ENCODE measurements at places on chromosomes 5 and 9.

DNA sequence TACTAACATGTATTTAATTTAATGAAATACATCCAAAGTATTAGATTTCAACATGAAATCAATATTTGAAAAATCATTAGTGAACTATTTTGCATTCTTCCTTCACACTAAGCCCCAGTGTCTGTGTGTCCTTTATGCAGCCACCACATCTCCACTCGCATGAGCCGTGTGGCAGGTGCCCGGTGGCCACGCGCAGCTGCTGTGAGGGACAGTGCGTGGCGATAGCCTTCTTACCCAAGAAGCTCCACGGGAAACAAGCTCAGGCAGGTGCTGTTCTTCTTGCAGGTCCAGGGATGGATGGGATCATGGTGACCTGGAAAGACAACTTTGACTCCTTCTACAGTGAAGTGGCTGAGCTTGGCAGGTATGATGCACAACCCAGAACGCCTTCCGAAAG, 79.3 kb upstream of the OTULINL start:
- DNase-seq, result no peak

- DNase-seq, result no peak
These were observed 53.4 kb downstream of the GAS1 start for GRCh38 chr9:86893811-86894490.

- DNase-seq, result no peak
These were observed 156.4 kb downstream of the DAB2IP start for GRCh38 chr9:121807823-121808278.

DNA sequence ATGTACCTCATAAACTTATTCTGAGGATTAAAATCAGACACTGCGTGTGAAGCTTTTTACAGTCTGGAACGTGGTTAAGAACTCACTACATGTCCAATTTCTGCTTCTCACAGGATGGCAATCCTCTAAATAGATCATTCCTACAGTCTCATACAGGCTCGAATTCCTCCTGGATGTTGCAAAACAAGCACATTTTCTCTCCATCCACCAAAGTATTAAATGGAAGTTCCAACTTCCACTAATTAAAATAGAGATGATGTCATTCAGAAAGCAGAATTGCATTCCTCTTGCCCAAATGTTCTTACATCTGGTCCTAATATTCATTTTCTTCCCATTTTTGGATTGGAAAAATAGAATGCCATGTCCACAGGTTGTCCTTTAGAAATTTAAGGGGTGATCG, 145.5 kb upstream of the PCA3 start:
- no peak for DNase-seq

GRCh38 chr9:14238518-14238917, 75.4 kb downstream of the NFIB start:
- no peak for DNase-seq

- no peak for DNase-seq
These were observed 13.4 kb downstream of the ELAVL2 start for GRCh38 chr9:23812673-23813072.

- no peak for DNase-seq
These were observed 6.4 kb downstream of the CEMIP2 start for GRCh38 chr9:71761938-71762353.

DNA sequence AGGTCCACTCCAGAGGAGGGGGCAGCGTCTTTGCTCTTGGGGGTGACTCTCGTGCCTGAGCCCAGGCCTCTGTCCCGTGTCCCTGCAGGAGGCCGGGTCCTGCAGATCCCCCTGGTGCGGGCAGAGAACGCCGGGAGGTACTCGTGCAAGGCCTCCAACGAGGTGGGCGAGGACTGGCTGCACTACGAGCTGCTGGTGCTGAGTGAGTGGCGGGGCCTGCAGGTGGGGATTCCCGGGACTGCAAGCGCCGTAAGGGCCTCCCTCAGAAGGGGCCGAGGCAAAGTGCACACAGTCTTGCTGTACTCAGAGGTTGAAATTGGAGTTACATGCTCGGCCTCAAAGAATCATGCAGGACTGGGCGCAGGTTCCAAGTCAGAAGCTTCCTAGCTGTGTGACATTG, 62.7 kb upstream of the ASS1 start:
- no peak for DNase-seq

- no peak for DNase-seq
These were observed 31.5 kb downstream of the VAV2 start for GRCh38 chr9:133960568-133961129.

DNA sequence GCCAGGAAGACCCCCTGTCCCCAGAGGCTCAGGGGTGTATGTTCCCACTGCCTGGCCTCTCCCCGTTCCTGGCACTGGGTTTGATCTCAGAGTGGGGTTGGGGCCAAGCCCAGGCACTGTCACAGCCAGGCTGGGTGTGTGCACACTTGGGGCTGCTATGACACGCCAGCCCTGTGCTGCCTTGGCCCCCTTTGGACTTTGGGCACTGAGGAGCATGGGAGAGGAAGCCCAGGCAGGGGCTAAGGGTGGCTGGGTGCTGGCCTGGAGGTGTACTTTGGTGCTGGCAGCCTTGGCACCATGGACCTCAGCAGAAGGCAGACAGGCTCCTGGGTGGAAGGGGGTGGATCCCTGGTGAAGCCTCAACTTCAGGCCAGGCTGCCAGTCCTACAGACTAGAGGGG, 223.6 kb upstream of the ISL1 start:
- no peak for DNase-seq

- DNase-seq, result no peak
These were observed 41.0 kb upstream of the SLC36A1 start for GRCh38 chr5:151406322-151406947.

- DNase-seq, result no peak
These were observed 55.8 kb downstream of the PHAX start for GRCh38 chr5:126656401-126657007.

DNA sequence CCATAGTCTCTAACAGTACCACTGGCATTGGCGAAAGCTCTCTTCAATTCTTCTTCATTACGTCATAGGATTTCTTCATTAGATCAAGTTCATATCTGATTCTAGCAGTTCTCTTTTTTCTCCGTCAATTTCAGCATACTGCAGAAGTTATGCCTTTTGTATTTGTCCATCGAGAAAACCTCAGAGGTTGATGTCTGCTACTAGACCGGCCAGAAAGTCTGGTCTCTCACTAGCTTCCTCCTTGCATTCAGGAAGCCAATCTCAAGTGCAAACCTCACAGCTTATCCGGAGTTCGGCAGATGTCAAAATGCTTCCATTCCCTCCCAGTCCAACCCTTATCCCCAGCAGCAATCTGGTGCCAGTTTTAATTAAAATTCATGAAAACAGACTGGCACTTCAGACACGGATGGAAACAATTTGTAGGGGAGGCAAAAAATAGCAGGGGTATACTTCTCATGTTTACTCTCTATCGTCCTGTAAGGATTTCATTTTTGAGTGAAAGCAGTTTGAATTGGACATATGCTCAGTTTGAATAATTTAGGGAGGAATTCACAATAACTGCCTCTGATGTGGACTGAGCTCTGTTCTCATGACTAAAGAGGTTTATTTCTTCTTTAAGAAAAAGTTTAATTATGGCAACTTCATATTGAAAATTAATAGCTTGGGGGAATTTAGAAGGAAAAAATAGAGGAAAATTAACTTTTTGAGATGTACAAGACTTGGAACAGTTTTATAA, 56.4 kb upstream of the TMC1 start:
- DNase-seq, result no peak

DNA sequence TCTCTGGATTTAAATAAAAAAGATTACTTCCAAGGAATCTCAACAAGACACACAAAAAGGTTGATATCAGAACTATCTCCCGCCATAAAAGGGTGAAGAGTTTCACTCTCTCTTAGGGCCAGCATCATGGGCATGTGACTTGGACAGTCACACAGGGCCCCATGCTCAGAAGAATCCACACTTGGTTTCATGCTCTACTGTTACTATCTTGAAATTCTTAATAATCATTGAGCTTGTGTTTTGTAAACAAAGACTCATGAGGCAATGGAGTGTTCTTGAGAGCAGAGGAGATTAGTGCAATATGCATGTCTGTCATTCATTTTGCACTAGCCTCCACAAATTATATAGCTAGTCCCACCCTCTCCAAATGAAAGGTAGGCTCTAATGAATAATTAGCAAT, 58.4 kb downstream of the HMHB1 start:
- no peak for DNase-seq

- DNase-seq, result no peak
These were observed 128.2 kb upstream of the NFIB start for GRCh38 chr9:14441976-14442651.

DNA sequence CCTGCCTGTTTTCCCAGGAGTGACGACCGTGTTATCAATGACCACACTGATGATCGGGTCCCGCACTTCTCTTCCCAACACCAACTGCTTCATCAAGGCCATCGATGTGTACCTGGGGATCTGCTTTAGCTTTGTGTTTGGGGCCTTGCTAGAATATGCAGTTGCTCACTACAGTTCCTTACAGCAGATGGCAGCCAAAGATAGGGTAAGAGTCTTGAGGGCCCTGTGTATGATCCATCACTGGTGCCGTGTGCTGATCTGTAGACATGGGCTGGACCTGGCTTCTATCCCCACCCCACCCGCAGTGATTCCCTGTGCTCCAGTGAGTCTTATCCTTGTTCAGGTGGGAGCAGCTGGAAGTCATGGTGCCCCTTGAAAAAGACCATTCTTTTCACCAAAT, 26.0 kb downstream of the GABRP start:
- no peak for DNase-seq
